ENCODE measurements at places on chromosomes 12 and 14. TPM values are rescaled to one million over a fixed set of nuclear protein-coding genes. Genes with fewer than 3 reads are reported as not detected.
A peak's percentile ranks its signal among the peaks of the same experiment; 100 is the strongest.

DNA sequence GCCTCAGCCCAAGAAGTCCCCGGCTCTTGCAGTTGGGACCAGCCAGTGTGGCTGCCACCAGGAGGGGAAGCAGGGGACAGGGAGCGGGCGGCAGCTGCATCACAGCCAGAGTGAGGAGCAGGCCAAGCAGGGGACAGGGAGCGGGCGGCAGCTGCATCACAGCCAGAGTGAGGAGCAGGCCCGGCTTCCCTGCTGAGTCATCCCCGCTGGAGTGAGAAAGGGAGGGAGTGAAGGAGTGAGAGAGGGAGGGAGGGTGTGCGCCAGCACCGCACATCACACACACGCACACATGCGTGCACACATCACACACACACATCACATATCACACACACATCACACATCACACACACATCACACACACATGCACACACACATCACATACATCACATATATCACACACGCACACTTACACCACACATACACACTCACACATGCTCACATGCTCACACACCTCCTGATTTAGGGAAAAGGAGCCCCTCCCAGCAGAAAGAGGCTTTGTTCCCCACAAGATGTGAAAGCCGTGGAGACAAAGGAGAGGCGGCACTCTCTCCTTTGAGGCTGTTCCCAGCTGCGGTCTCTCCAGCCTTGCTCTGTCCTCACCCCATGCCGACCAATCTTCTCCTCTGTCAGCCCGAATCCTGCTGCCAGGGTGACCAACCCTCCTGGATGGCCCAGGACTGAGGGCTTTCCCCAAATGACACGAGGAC, 16.7 kb upstream of the ZDHHC22 start:
- peak; percentile 49 for DNase-seq

- no peak for DNase-seq
Observed at GRCh38 chr12:105365231-105365630, 34.7 kb downstream of the C12orf75 start.

- DNase-seq: no peak
Observed at GRCh38 chr12:110794623-110795280, 52.0 kb upstream of the CCDC63 start.

DNA sequence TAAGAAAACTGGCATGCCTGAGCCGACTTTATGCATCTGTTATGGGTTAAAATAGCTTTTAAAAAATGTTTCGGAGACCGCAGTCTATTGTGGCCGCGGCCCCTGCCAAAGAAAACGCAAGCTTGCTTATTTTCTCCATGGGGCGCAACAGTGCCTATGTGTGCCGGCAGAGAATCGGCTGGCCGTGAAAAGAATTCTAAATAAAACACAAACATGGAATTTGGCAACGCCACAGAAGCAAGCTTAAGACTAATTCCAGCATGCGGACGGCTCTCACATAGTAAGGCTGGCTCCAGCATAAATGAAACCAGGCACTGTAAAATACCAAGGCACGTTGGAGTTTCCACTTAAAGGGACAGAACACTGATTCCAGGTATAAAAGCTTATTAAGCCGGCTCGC, 56.7 kb downstream of the BCL11B start:
- DNase-seq: no peak

The FGF6 gene
- total RNA-seq: not detected

GRCh38 chr14:105860615-105861580, 334.5 kb downstream of the TMEM121 start:
- no peak for DNase-seq

DNA sequence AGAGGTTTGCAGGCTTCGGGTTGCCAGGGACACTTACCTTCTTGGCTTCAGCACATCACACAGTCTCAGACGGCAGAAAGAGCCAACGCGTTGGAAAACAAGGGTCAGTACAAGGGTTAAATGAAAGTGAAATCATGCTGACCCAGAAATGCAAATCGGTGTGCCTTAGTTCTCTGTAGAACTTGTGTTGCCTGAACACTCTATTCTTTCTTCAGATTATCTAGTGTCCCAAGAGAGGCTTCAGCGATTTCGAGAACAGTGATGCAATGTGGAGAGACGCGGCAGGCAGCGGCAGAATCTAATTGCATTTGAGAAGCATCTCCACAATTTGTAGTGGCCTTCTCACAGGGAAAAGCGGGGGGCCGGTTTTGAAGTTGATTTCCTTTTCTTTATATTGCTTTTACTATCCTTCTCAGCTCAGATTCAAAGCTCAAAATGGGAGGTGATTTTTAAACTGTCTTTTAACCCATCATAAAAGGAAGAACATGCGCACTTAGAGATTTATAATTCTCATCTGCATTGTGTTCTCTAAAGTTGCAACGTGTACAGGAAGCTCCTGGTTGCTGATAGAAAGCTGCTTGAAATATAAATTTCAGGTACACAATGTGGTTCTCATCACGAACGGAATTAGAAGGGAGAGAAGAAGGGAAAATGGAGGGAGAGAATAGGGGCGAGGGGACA, 67.8 kb upstream of the EGLN3 start:
- DNase-seq: peak; percentile 5

GRCh38 chr14:75625034-75625433, 35.6 kb downstream of the ERG28 start:
- DNase-seq: no peak

GRCh38 chr12:127270193-127270592, 996.8 kb upstream of the TMEM132C start:
- DNase-seq: no peak

The TAS2R9 gene
- total RNA-seq: under 0.01 TPM

DNA sequence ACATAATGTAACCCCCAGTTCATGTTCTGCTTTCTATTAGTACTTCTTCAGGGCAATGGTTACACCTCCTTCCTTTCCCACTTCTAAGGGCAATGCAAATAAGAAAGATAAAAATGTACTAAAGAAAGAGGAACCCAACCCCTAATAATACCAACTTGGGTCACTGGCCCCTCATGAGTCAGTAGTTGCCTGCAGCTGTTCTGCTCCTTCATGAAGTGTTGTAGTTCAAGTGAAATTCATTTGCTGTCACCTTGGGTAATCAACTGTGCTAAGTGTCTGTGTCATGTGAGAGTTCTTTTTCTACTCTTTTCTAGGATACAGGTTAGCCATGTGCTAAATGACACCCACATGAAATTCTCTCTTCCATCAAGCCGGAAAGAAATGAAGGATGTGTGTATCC, 91.8 kb downstream of the PLXNC1 start:
- no peak for DNase-seq

The HPD gene
- total RNA-seq: not detected

- no peak for DNase-seq
Observed at GRCh38 chr12:104886418-104887401, 71.4 kb downstream of the SLC41A2 start.

- DNase-seq: no peak
Observed at GRCh38 chr12:58066296-58066695, 124.9 kb downstream of the ATP23 start.
